ENCODE measurements at places on chromosomes 3 and 15. TPM values are rescaled to one million over a fixed set of nuclear protein-coding genes. Genes with fewer than 3 reads are reported as not detected.

DNA sequence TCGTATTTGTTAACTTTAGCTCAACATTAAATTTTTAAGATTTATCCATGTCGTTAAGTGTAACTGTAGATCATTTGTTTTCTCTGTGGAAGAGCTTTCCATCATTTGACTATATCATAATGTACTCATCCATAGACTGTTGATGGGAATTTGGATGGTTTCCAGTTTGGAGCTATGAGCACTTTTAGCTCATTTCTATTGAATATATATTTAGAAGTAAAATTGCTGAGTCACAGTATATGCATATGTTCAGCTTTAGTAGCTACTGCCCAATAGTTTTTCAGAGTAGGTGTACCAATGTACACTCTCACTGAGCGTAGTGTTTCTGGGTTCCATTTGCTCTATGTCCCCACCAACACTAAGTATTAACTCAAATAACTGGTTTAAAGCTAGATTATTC lies 263.0 kb downstream of the ULK4 start:
- no peaks in the 10 kb centered on the region for H3K27me3 ChIP-seq
- no peak for DNase-seq
- peaks cover 15% of the 10 kb centered on the region for H3K4me1 ChIP-seq

The RSL24D1 gene
- 76.2 TPM for total RNA-seq

The IQSEC1 gene
- total RNA-seq = 37.9 TPM

The PIK3CB gene
- 15.9 TPM for total RNA-seq

DNA sequence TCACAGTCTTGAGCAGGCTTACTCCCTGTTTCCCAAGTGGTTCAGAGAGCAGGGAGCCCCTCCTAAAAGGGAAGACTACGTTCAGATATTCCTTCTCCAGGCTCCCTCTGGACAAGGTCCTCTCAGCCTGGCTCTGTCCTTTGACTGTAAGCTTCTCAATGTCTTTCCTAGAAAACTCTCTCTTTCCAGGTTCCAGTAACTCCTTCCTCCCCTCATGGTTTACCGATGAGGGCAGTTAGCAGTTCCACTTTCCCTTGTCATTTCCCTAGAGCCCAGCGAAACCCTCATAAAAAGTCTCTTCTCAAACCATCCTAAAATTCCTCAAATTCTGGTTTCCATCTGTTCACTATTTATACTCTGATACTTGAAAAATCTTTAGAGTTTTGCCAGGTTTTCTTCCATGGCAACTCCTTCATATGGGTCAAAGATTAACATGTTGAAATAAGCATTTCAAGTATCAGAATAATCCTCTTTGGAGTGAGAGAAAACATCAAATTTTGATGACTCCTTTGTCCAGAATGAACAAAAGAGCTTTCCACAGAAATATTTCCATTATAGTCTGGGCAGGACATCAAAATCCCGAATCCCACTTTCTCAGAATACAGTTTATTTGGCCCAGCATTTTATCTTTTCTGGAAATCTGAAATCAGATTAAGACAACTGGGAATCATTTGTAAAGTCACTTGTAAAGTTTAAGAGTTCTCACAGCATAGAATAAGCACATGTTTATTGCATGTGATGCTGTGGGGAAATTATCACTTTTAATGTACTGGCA lies 599.4 kb downstream of the UNC13C start:
- no peak overlapping the region for H3K27ac ChIP-seq
- no peaks in the 10 kb centered on the region for H3K36me3 ChIP-seq
- no peak for DNase-seq
- H3K27me3 ChIP-seq = no peaks in the 10 kb centered on the region

The GOLGA6L9 gene
- 2.8 TPM for total RNA-seq

DNA sequence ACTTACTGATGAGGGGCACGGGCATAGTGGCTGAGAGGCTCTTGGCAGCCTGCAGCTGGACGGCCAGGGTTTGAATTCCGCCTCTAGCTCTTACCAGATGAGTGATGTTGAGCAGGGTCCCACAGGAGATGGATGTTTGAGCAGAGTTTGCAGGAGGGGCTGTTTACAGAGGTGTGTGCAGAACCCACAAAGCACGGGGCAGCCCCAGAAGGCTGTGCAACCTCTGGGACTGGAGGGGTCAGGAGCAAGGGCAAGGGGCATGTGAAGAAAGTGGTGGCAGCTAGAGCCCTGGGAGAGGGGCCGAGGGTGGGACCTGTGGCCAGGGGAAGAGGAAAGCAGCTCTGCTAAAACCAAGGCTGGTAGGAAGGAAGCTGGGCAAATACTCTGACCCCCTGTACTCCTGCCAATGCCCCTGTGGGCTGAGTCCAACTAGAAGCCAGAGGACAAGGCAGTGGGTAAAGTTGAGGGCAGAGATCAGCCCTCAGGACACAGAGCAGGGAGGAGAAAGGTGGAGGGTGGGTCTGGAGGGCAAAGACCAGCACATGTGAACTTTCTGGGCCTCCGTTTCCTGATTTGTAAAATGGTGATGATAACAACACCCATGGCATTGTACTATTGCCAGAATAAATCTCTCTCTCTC lies 53.9 kb upstream of the ITGA11 start:
- no peaks in the 10 kb centered on the region for H3K36me3 ChIP-seq
- H3K27me3 ChIP-seq = no peaks in the 10 kb centered on the region
- no peak overlapping the region for H3K4me3 ChIP-seq

GRCh38 chr3:8678751-8679150 lies 34.2 kb upstream of the SSUH2 start:
- H3K27me3 ChIP-seq = no peaks in the 10 kb centered on the region
- no peaks in the 10 kb centered on the region for H3K36me3 ChIP-seq
- no peak overlapping the region for H3K27ac ChIP-seq

GRCh38 chr15:68734881-68735280 lies 85.8 kb downstream of the ANP32A start:
- no peak overlapping the region for H3K27ac ChIP-seq
- peaks cover 4% of the 10 kb centered on the region for H3K4me1 ChIP-seq
- H3K4me3 ChIP-seq = no peak overlapping the region
- H3K27me3 ChIP-seq = peaks cover 16% of the 10 kb centered on the region
- H3K36me3 ChIP-seq = no peaks in the 10 kb centered on the region
